ENCODE measurements at places on chromosomes 7 and 10.

GRCh38 chr7:146443102-146443501 is 326.5 kb downstream of the CNTNAP2 start:
- DNase-seq, result no peak

DNA sequence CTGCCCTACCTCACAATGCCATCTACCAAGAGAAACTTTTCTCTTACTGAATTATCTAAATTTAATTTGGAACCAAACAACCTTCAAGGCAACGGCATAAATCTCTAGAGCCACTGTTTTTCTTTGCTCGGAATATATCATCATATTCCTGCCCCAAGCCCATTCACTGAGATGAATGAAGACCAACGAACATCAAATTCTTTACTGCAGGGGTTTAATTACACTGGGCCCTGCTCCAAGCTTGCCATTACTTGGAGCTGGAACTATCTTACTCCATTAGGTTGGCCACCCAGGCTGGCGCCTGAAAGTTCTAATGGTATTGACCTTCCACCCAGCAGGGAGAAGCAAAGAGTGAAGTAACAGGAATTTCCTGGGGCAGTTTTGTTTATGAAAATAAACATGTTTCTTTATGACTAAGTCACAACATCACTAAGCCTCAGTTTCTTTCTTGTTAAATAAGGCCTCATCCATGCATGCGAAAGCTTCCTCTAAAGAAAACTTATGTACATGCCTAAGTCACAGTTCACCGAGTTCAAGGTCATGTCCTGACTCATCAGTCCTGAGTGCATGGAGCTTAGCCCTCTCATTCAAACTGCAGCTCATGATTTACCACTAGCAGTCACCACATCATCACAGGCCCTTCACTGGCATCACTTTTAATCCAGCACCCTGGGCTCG is 42.1 kb upstream of the ANAPC16 start:
- no peak for DNase-seq

GRCh38 chr10:122768389-122768745 is 68.7 kb upstream of the C10orf120 start:
- no peak for DNase-seq

GRCh38 chr10:71708301-71708703 is 11.3 kb downstream of the C10orf105 start:
- peak; percentile 31 for DNase-seq

DNA sequence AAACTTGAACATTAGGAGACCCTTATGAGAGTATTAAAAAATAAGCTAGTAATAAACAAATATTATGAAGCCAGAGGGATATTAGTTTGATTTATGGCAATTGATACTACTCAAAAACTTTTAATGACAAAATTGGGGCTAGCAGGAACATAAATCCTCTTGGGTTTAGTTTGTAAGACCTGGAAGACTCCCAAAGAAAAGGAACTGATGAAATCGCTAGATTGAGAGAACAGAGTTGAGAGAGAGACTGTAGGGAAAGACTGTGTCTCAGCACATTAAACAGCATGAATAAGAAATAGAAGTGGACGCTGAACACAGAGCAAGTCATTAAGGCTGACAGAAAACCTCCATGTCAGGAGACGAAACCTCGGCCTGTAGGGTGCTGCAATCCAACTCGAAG is 56.4 kb downstream of the ICA1 start:
- DNase-seq, result no peak

DNA sequence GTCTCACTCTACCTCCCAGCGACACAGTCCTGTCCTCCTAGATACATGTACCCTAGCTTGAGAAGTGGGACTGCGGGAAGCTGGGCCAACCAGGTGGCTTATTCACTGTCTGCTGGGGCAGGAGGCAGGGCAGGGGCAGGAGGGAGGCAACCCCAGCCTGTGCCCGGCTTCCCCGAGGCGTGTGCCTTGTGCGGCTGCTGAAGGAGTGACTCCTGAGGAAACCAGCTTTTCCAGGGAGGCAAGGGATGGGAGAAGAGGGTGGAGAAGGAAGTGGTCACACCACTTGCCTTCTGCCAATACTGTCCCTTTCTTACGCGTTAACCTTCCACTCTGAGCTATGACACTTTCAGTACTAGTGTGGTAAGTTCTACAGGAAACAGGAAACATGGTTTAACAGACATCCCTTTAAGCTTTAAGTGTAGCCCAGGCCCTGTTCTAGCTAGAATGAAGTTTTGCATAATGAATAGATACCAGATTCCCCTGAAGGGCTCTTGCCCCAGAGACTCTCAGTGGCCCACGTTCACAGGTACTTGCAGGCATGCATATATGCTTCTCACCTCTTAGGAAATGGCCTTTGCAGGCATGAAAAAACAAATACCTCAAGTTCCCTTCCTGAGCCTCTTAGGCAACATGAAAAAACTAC is 40.6 kb downstream of the SYPL1 start:
- peak; percentile 98 for DNase-seq

DNA sequence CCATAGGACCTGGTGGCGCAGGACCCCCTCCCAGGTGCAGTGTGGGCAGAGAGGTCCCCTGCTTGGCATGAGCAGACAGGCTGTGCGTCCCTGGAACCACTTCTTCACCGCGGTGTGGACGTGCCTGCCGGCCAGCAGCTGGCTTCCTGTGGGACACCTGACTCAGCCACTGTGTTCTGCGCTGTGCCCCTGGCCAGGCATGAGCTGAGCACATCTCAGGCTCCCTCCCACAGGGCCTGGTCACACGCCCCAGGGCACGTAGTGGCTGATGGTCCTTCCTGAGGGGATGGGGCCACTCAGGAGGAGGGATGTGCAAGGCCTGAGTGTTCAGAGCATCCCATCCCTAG is 3.5 kb upstream of the DEPP1 start:
- DNase-seq, result no peak

GRCh38 chr7:12007576-12007975 is 175.6 kb upstream of the THSD7A start:
- DNase-seq, result no peak

- DNase-seq, result peak; percentile 73
These were observed 26.1 kb upstream of the DNAJC1 start for GRCh38 chr10:22029445-22030236.

- DNase-seq, result no peak
These were observed 611.9 kb upstream of the FOXK1 start for GRCh38 chr7:4070214-4070613.

GRCh38 chr10:24784923-24785322 is 61.2 kb upstream of the ARHGAP21 start:
- no peak for DNase-seq

GRCh38 chr7:39098506-39098905 is 120.8 kb downstream of the POU6F2 start:
- DNase-seq, result no peak

- DNase-seq, result no peak
These were observed 405.5 kb upstream of the C7orf33 start for GRCh38 chr7:148185041-148185440.

GRCh38 chr10:126684171-126684745 is 13.8 kb upstream of the C10orf90 start:
- no peak for DNase-seq

GRCh38 chr10:125096371-125096770 is 64.0 kb downstream of the CTBP2 start:
- no peak for DNase-seq

DNA sequence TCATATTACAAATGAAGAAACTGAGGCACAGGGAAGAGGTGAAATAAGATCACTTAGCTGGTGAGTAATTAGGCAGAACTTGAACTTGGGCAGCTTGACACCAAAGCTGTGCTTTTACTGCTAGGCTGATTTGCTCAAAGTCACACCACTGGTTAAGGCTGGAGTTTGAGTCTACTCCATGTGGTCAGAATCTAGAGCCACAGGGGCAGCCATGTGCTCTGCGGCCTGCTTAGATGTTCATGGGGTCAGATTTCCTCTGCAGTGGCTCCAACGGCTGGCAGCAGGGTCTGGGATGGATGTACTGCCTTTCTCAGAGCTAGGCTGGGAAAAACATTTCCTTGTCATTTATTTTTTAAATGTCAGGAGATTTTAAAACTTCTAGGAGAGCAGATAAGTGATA is 417.5 kb downstream of the KCNMA1 start:
- no peak for DNase-seq

DNA sequence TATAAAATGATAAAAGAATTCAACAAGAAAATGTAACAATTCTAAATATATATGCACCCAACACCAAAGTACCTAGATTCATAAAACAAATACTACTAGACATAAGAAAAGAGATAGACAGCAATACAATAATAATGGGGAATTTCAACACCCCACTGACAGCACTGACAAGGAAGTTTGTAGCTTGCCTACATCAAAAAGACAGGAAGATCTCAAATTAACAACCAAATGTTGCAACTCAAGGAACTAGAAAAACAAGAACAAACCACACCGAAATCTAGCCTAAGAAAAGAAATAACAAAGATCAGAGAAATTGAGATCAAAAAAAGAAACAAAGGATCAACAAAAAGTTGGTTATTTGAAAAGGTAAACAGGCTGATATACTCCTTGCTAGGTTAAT is 36.5 kb upstream of the TNKS2 start:
- no peak for DNase-seq

GRCh38 chr7:132643302-132643701 is 67.0 kb upstream of the PLXNA4 start:
- DNase-seq, result no peak

DNA sequence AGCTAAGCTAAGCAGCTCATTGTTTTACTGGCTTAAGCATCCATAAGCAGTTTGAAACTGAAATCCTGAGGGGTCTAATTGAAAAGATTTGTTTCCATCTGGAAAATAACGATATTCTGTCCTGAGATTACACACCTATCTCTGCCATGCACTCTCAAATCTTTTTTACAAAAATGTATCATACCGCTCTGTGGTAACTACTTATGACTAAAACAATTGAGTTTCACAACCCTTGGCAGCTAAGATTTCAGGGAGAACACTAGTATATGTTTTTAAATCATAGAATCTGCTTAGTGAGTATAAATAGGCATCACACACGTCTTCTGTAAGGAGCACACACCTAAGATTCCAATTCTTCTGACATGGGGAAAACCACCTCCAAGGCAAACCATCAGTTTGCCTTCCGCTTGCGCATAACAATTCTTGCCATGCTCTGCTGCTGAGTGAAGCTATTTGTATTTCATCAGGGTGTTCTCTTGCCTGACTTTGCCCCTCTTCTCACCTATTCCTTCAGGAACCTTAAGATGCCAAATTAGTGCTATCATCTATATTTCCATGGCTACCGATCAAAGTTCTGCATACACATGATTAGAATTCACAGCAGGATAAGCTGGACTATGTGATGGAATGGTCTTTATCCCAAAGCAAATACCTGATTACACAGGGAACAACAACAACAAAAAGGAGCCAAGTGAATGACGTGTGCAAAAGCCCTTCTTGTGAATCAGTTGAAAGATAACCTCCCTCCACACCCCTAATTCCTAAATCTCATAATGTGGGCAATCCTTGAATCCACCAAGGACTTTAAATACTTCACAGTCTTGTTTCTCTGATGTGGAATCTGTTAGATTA is 40.9 kb downstream of the PRPF18 start:
- no peak for DNase-seq
